ENCODE measurements at places on chromosomes 16 and 17. TPM values are rescaled to one million over a fixed set of nuclear protein-coding genes. Genes with fewer than 3 reads are reported as not detected.
A peak's percentile ranks its signal among the peaks of the same experiment; 100 is the strongest.

- H3K36me3 ChIP-seq, result no peaks in the 10 kb centered on the region
- peaks cover 13% of the 10 kb centered on the region for H3K4me1 ChIP-seq
- H3K27me3 ChIP-seq, result no peaks in the 10 kb centered on the region
- H3K4me3 ChIP-seq, result no peak overlapping the region
- no peak for DNase-seq
Observed at GRCh38 chr17:45043813-45044540, 7.5 kb downstream of the DCAKD start.

The PRSS33 gene
- not detected for total RNA-seq

DNA sequence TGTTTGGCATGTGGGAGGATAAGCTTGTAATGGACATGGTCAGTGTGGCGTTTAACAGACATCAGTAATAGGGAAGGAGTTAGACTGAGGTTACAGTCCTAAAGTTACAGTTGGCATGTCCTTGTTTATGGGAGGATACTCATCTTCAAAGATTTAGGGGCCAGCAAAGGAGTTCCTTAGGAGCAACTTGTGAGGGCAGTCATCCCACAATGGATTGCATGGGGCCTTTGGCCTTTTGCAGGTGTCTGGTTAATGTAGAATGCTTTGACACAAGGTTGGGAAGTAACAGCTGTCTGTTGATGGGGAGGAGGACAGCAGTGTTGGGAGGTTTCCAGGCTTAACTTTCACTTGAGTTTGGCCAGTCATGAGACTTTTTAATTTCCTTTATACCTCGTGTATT lies 2.2 kb downstream of the NUBP1 start:
- peaks cover 24% of the 10 kb centered on the region for H3K4me1 ChIP-seq
- H3K36me3 ChIP-seq, result peaks cover 3% of the 10 kb centered on the region
- DNase-seq, result no peak
- H3K27me3 ChIP-seq, result no peaks in the 10 kb centered on the region

GRCh38 chr17:57678393-57678792 lies 66.7 kb downstream of the CCDC182 start:
- H3K36me3 ChIP-seq, result peaks cover 7% of the 10 kb centered on the region
- H3K4me3 ChIP-seq, result no peak overlapping the region
- no peaks in the 10 kb centered on the region for H3K27me3 ChIP-seq
- no peak for DNase-seq
- no peak overlapping the region for H3K27ac ChIP-seq

- H3K36me3 ChIP-seq, result no peaks in the 10 kb centered on the region
- H3K4me3 ChIP-seq, result no peak overlapping the region
- H3K4me1 ChIP-seq, result no peaks in the 10 kb centered on the region
- H3K27me3 ChIP-seq, result no peaks in the 10 kb centered on the region
Observed at GRCh38 chr16:48011878-48012658, 143.7 kb downstream of the ABCC12 start.

- peak; percentile 16 for DNase-seq
- H3K4me1 ChIP-seq, result peaks cover 32% of the 10 kb centered on the region
- peak overlapping the region; percentile 96 for H3K4me3 ChIP-seq
- no peaks in the 10 kb centered on the region for H3K27me3 ChIP-seq
- H3K36me3 ChIP-seq, result peaks cover 2% of the 10 kb centered on the region
Observed at GRCh38 chr17:75153780-75154194, 525 bp downstream of the JPT1 start.

The CTRB1 gene
- total RNA-seq, result not detected

DNA sequence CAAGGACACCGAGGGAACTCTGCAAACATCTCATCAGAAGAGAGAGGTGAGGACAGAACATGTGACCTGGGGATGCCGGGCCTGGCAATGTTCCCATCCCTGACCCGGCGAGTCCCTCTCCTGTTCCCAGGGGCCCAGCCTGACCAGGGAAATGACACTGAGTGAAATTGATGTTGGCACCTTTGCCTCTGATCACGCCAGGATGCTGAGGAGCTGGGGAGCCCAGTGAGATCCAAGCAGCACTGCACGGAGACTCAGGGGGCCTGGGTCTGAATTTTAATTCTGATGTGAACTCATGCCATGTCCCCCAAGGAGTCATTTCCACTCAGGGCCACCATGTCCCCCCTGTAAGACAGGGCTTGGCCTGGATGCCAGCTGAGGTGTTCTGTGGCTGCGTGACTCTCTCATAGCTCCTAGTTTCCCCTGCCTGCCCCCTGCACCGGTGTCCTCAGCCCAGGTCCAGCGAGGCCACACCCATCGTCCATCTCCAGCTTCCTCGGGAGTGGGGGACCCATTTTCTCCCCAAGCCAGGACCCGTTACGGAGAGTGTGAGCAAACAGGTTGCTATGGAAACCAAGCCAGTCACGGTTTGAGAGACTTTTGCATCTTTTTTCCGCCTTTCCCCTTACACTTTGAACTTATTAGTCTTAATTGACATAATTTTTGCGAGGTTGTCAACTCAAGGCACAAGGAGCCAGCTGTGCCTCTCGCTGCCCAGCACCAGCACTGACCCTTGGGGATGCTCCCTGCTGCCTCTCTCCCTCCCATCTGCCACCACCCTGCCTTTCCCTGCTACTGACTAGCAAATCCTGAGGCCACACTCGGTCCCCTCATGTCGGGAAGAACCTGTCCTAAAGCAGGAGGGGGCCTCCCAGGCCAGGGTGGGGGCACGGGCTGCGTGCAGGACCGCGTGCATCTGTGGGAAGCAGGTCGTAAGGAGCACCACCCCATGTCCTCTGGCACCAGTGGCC lies 150.0 kb downstream of the SDK2 start:
- H3K4me3 ChIP-seq, result no peak overlapping the region
- H3K27me3 ChIP-seq, result peaks cover 34% of the 10 kb centered on the region
- no peak for DNase-seq
- H3K36me3 ChIP-seq, result no peaks in the 10 kb centered on the region

DNA sequence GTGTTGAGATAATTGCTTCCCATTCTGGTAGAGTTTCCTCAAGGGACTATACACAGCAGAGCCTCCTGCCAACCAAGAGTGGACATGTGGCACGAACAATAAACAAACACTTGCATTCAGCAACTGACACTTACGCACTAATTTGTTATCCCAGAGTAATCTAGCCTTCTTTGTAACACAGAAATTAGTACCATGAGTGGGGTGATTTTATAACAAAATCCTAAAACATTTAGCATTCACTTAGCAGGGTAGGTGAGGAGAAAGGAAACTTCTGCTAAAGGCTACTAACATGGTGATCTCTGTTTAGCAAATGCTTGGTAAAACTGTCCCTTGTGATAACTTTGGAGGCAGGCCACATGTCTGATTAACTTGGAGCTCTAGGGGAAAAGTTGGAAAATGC lies 325.2 kb downstream of the HS3ST4 start:
- peaks cover 6% of the 10 kb centered on the region for H3K27me3 ChIP-seq
- H3K4me3 ChIP-seq, result no peak overlapping the region
- no peak for DNase-seq
- H3K27ac ChIP-seq, result no peak overlapping the region
- H3K36me3 ChIP-seq, result no peaks in the 10 kb centered on the region
- H3K4me1 ChIP-seq, result no peaks in the 10 kb centered on the region

The FOXJ1 gene
- total RNA-seq, result 2.1 TPM

DNA sequence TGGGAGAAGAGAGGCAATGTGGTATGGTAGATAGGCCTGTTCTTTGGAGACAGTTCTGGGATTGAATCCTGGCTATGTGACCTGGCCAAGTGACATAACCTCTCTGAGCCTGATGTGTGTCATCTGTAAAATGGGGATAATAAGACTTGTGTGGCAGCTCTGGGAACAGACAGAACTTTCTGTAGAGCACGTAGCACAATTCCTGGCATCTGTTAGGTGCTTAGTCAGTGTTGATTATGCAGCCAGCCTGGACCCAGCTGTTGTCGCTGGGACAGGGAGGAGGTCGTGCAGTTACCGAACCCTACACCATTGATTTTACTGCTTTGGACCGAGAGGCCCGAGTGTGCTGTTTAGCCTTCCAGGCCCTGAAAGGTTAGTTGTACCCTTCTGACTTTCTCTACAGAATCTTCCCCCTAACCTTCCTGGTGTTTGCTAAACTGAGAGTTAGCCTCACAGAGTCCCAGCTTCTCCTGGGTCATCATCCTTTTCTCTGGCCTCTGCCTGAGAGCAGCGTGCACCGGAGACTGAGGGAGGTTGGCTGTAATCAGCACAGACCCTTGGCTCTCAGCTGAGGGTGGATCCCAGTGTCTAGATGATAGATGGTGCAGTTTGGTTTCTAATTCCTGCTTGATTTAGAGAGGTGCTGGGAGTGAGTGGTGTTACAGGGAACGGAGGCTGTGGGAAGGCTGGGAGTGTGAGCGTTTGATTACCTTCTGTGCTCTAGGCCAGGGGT lies 31.9 kb downstream of the MSI2 start:
- H3K27ac ChIP-seq, result peak overlapping the region; percentile 86
- H3K4me1 ChIP-seq, result peaks cover 53% of the 10 kb centered on the region
- DNase-seq, result no peak
- peaks cover 2% of the 10 kb centered on the region for H3K36me3 ChIP-seq
- H3K27me3 ChIP-seq, result no peaks in the 10 kb centered on the region

The SULT1A3 gene
- 30.0 TPM for total RNA-seq

GRCh38 chr16:56866955-56867830 lies 2.2 kb downstream of the SLC12A3 start:
- peak overlapping the region; percentile 57 for H3K27ac ChIP-seq
- no peak overlapping the region for H3K4me3 ChIP-seq
- DNase-seq, result no peak

- no peak for DNase-seq
- peaks cover 11% of the 10 kb centered on the region for H3K4me1 ChIP-seq
- H3K27me3 ChIP-seq, result no peaks in the 10 kb centered on the region
- H3K27ac ChIP-seq, result no peak overlapping the region
- H3K36me3 ChIP-seq, result peaks cover 3% of the 10 kb centered on the region
- no peak overlapping the region for H3K4me3 ChIP-seq
Observed at GRCh38 chr17:83005639-83006038, 73.8 kb upstream of the METRNL start.

Data from T-helper 17 cell (primary cell).